ENCODE measurements at places on chromosomes 12 and 14.

GRCh38 chr14:60490270-60490669 lies 4.4 kb upstream of the C14orf39 start:
- DNase-seq: no peak

GRCh38 chr12:50589650-50590435 lies 85.1 kb downstream of the DIP2B start:
- peak; percentile 63 for DNase-seq

- DNase-seq: no peak
Observed at GRCh38 chr14:71613168-71613567, 319.1 kb upstream of the RGS6 start.

DNA sequence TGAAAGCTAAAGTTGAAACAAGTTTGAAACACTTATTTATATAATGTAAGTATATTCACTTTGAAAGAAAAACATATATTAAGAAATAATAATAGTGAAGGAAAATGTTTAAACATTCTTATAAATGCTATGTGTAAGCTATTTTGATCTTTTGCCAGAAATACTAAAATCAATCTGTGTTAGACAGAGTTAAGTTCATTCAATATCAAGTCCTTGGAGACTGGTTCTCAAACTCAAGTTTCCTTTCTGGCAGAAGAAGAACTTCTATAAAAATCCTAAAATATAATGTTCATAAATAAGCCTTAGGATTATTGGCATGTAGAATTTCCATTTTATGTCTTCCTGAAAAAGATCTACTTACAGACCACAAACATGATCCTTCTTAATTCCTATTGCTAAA lies 45.3 kb downstream of the TAOK3 start:
- DNase-seq: no peak

- no peak for DNase-seq
Observed at GRCh38 chr12:47078733-47079467, 521 bp upstream of the PCED1B start.

DNA sequence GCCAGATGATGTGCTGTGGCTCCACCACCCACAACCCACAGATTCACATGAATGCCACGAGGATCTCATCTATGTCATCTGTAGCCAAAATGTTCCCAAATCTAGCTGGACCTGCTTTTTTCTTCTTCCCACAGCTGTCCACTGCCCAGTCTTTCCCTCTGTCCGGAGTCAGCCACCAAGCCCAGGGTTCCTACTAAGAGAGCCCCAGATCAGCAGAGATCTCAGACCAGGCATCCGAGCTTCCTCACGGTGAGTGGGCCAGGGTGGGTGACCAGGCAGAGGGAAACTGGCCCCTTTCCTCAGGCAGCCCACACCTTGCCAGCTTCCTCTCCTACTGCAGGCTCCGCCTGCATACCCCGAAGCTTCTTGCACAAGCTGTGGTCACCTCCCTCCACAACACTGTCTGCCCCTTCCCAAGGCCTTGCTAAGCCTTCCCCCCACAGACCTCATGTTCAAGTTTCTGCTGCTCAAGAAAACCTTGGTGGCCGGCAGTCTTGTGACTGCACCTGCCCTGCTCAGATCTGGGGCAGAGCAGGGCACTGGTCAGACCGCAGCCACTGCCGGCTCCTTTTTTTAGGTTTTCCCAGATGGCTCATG lies 81.4 kb downstream of the ACTN1 start:
- no peak for DNase-seq

Data from HS-27A (cell line).